Right ventricle myocardium superior (tissue), 1 donor: ENCODE measurements at places on chromosomes 3 and 15. TPM values are rescaled to one million over a fixed set of nuclear protein-coding genes. Genes with fewer than 3 reads are reported as not detected.

ADAMTS9 gene
- 15.4 TPM for total RNA-seq

- DNase-seq: no peak
These were observed 201.3 kb downstream of the RBMS3 start for GRCh38 chr3:29481969-29482767.

- no peak for DNase-seq
These were observed 27.9 kb upstream of the PRR23E start for GRCh38 chr3:127165036-127165435.

DNA sequence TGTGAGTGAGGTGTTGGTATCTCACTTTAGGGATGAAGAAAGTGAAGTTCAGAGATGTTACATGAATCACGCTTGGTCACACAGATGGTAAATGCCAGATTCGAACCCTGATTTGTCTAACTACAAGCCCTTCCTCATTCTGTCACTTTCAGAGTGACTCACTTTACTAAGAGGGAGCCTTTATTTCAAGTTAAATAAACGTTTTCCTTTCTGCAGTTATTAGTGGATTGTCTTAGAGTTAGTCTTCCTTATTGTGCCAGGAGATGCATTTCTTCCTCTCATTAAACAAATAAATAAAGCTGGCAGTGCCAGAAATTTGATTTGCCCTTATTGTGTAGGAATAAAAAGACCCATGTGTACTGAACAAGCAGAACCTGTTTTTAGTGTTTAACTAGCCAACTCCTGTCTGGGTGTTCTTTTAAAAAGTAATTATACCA is 162.5 kb downstream of the AKAP13 start:
- no peak for DNase-seq

DNA sequence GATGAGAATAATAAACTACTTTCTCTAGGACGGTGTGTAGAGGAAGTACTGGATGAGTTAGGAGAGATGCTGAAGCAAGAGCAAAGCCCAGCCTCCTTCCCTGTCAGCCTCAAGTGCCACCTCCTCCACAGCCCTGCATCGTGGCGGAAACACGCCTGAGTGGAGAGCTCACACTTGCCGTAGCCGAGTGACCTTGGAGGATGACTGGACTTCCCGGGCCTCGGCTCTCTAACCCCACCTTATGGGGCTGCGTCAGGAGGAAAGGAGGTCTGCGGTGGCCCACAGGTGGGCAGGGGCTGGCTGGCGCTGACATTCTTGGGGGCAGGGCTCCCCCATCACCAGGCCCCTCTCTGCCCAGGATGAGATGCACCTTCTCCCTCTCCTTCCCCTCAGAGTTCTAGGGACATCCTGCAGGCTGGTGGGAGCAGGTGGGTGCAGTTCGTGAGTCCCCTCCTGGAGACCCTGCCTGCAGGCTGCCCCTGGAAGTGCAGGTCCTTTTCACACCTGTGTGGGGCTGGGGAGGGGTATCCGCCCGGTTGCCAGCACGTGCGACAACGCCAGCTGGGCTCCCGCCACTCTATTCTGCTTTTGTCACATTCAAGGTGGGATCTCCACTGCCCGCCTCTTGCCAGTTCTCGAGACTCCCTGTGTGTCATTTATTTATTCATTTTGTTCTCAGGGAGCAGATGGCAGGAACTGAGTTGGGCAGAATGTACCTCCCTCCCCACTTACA is 175.2 kb downstream of the MEGF11 start:
- no peak for DNase-seq

C15orf61 gene
- 15.7 TPM for total RNA-seq

HMG20A gene
- 28.8 TPM for total RNA-seq

SEMA5B gene
- 2.1 TPM for total RNA-seq

GRCh38 chr3:139291276-139292051 is 52.4 kb upstream of the MRPS22 start:
- DNase-seq: no peak

IDH2 gene
- total RNA-seq: 1,067 TPM

PDE8A gene
- 13.5 TPM for total RNA-seq

DNA sequence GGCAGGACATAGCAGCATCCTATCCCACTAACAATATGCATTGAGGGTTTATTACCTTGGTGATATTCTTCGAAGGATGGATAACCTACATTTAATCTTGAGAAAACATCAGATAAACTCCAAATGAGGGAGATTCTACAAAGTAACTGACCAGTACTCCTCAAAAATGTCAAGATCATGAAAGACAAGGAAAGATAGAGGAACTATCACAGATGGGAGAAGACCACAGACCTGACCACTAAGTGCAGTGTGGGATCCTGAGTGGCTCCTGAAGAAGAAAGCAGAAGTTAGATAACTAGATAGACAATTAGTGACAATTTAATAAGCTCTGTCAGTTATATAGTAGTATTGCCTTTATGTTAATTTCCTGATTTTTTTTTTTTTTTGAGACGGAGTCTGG is 17.7 kb upstream of the CGNL1 start:
- no peak for DNase-seq

CCR8 gene
- not detected for total RNA-seq

DNA sequence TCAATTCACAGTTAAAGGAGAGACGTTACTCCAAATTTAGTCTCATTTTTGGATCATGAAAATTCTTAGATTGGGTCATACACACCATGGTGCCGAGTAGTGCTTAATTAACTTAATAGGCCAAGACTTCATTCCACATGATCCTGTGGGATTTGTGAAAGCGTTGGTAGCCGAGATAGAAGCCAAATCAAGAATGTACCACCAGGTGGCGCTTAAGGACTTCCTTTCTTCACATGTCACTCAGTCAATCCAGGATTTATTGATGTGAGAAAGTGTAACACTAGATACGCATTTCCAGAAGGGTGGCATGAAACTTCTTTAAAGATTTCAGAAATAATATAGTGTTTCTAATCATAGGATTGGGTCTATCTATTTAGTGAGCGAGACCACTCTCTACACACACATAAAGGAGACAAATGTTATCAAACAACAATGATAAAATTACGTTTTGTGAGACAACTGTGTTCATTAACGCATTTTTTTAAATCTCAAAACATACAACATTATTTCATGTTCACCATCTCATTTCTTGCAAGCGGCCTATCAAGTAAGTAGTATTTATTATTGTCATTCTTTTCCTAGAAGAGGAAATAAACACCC is 436.1 kb downstream of the CHL1 start:
- DNase-seq: no peak

DNA sequence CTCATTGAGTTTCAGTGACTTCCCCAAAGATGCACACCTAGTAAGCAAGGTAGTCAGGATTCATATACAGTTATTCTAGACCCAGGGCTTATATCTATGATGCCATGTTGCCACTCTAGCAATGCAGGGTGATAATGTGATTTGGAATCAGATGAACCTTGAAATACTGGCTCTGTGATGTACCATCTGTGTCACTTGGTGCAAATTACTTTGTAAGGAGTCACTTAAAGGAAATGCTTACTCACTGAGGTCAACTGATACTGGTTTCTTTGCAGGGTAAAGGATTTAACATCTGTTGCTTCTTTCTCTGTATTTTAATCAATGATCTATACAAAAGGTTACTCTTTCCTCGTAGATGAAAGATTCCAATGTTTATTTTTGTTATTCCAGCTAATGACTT is 10.8 kb downstream of the ASB14 start:
- no peak for DNase-seq
